ENCODE measurements at places on chromosomes 16 and 17.

- no peak for DNase-seq
These were observed 2.1 kb upstream of the MFAP4 start for GRCh38 chr17:19388791-19389785.

DNA sequence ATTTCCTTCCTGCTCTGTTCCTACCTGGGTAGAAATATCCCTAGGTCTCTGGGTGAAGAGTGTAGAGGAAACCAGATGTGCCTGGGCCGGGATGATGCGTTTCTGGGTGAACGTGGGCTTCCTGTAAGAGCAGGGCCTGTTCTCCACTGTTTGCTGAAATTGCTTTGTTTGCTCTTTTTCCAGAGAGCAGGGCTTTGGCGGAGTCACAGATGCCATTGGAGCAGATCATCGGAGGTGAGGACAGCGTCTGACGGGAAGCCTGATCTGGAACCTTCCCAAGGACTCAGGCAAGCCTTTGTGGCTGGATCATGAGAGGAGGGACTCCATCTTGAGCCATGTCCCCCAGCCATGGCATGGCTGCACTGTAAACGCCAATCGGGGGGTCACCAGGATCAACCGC is 15.4 kb downstream of the DHODH start:
- DNase-seq, result no peak

GRCh38 chr17:28842282-28843012 is at the start of gene FAM222B:
FAM222B (minus strand) TSS chr17:28842790; CDS start chr17:28766667, 76,123 bp downstream.
- DNase-seq, result peak; percentile 75

- no peak for DNase-seq
These were observed 19.5 kb upstream of the RNF43 start for GRCh38 chr17:58436805-58437239.

DNA sequence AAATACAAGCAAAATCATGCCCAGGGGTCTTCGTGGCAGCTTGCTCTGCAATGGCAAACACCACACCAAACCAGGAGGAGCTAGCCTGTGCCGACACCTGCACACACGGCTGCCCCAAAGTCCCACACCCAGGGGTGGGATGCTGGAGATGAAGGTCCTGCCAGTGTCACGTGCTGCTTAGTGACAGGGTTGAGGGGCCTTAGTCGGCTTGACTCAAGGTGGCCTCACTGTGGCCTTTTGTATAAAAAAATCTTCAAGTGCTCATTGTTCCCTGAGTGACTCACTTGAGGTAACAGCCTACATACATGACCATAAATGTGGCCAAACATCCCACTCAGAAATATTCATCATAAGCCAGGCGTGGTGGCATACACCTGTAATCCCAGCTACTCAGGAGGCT is 7.3 kb downstream of the TRIM65 start:
- DNase-seq, result no peak

GRCh38 chr17:82338858-82339633 is 5.5 kb upstream of the SECTM1 start:
- DNase-seq, result no peak

DNA sequence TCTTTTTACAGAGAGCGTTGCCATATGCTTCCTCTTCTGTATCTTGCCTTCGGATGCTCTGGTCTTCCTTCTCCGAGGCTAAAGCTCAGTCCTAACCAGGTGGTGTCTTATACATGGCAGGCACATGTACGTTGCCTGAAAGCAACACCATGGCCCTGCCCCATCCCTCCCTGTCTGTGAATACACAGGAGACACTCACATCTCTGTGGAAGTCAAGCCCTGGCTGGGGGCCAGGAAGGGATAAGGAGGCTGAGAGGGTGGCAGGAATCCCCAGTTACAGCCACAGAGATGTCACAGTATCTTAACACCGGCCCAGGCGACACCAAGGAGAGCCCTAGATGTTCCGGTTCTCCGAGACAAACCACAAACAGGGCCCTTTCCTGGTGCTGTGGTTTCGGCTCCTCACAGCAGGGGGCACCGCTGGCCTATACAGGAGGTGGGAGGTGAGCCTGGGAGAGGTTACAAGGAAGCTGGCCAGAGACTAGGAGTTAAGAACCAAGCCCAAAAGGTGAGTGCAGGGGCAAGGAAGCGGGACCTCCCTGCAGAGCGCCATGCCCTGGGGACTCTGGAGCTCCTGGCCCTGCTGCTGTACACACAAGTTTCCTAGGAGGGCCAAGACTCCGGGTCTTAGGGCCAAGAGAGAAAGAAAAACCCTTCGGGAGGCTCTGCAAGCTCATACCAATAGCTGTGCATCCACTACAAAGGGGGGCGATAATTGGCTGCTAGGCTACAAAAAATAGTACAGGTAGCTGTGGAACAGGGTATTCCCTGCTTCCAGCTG is 41.7 kb downstream of the SRL start:
- no peak for DNase-seq

GRCh38 chr17:27782791-27783206 is 17.5 kb downstream of the NOS2 start:
- no peak for DNase-seq

DNA sequence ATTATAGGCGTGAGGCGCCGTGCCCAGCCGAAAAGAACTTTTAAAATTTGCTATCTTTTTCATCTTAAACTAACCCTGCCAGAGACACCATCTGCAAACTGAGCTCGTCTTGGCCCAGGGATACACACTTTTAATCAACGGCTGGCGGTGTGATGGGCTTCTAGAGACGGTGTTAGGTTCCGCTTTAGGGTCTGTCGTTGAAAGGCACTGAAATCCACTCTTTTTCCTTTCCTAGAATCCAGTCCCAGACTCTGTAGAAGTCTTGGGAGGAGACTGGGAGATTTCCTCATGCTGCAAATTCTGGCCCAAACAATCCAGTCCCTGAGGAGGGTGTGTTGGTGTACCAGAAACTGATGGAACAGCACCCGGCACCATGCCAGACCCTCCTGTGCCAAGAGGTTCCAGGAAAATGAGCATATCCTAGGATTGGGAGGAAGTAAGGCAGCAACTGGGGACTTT is 52.0 kb upstream of the TEX2 start:
- DNase-seq, result no peak

- DNase-seq, result no peak
These were observed 11.9 kb downstream of the QRICH2 start for GRCh38 chr17:76296186-76296585.

DNA sequence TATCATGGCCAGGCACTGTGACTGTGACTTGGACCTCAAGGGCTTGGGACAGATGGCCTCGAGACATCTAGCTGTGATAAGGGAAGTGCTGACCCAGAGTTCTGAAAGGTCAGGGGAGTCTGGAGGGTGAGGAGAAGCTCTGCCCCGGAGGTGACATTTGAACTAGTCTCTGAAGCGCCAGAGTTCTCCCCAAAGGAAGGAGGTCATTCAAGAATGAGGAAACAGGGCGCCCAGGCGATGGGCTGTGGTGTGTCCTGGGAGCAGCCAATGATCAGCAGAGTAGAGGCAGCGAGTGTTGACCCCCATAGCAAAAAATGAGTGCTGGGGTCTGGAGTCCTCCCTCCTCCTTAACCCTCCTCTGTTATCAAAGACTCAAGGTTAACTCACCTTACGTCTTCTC is 4.9 kb downstream of the STARD3 start:
- DNase-seq, result no peak

DNA sequence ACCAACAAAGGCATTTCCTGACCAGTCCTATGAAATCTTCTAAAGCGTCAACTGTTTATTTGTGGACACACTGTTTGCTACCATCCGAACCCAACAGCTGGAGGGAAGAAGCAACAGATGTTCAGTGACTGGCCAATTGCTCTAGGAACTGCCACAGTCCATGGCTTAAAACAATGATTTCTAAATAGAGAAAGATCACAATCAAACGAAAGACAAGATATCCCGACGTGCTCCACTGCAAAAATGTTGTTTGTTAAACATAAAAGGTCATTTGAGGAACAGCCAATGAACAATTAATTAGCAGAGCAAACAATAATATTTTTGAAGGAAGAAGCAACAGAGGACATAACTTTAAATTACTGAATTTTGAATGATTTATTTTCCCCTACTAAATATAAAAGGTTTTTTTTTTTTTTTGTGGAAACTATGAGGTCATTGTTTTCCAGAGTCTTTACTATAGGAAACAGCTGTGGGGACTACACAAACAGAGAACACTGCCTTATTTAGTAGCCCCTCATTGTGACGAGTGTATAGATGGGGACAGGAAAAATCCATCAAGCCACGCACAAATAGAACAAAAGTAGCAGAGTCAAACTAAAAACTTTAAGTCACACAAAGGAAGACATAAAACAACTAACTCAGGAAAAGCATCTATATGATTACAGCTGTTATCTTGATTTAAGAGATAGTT is 17.2 kb downstream of the USP31 start:
- DNase-seq, result no peak

DNA sequence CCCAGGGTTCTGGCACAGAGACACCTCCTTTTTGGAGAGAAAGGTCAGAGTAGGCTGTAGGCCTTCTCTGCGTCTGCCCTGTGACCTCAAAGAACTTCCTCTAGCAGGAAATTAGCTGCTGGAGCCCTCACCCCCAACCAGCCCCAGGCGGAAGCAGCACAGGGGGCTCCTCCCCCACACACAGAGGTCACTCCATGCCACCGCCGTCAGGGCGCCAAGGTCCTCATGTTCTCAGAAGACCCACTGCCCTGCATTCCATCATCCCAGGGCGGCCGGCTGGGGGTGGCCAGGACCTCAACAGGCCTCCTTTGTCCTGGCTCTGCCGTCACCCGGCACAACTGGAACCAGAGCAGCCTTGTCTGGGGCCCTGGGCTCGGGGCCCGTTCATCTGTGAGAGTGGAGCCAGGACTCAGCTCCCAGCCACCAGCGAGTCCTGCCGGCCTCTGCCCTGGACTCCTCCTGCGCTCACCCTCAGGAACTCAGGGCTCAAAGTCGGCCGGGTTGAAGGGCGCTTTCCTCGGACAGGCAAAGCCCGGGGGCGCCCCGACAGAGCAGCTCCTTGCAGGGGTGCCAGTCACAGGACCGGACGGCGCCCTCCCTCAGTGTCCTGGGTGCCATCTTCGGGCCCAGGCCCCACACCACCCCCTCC is 1.2 kb downstream of the TMC6 start:
- peak; percentile 54 for DNase-seq

DNA sequence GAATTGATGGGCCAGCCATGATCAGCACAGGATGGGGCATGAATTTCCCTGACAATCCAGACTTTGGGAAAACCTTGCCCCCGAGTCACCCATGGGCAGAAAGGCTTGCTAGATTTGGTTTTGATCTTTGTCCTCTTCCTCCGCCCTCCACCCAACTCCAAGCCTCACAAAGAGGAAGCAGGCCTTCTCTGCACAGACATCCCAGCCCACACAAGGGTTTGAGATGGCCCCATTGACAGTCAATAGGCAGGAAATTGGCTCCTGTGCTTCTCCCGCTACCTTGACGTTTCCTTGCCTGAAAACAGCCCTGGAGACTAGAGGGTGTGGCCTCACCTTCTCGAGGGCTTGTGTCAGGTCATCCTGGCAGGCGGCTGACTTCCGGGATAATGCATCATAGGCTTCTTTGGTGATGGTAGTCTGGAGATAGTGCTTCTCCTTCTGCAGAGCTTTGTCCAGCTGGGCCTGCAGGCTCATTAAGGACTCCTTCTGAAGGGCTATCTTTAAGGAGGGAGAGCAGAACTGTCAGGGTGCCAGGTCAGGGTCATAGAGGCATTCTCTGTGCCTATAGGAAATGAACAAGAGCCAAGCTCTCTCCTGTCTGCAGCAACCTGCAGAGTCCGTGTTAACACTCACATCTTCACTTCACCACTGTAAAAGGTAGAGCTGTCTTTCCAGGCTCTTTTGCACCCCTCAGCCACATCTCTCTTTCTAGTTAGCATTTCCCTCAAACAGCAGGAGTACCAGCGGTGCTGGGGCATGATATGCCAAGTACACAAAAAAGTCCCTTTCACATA is 32.2 kb downstream of the DHX38 start:
- no peak for DNase-seq

- no peak for DNase-seq
These were observed 500 bp downstream of the MAF start for GRCh38 chr16:79599837-79600637.

GRCh38 chr16:4056161-4057105 is 59.8 kb downstream of the ADCY9 start:
- no peak for DNase-seq

DNA sequence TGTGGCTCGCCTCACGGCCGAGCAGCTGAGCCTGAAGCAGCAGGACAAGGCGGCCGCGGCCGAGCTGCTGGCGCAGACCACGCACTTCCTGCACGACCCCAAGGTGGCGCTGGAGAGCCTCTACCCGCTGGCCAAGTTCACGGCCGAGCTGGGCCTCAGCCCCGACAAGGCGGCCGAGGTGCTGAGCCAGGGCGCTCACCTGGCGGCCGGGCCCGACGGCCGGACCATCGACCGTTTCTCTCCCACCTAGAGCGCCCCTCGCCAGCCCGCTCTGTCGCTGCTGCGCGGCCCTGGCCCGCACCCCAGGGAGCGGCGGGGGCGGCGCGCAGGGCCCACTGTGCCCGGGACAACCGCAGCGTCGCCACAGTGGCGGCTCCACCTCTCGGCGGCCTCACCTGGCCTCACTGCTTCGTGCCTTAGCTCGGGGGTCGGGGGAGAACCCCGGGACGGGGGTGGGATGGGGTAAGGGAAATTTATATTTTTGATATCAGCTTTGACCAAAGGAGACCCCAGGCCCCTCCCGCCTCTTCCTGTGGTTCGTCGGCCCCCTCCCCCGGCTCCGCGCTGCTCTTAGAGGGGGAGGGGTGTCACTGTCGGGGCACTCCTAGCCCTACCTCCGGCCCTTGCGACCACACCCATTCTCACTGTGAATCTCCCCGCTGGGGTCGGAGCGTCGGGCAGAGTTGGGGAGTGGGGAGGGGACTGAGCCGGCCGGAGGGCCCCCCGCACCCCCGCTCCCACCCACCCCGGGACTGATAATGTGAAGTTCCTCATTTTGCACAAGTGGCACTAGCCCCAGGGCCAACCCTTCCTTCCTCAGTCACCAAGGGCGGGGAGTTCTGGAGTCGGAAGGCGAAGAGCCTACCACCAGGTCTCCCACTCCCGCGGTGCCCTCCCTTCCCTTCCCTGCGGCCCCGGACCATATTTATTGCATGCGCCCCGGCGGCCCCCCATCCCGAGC is 4.0 kb downstream of the HIC1 start:
- DNase-seq, result no peak

- DNase-seq, result no peak
These were observed 37.4 kb downstream of the STH start for GRCh38 chr17:46036491-46036890.

- DNase-seq, result peak; percentile 58
These were observed 7.3 kb downstream of the NT5C start for GRCh38 chr17:75124041-75124818.

DNA sequence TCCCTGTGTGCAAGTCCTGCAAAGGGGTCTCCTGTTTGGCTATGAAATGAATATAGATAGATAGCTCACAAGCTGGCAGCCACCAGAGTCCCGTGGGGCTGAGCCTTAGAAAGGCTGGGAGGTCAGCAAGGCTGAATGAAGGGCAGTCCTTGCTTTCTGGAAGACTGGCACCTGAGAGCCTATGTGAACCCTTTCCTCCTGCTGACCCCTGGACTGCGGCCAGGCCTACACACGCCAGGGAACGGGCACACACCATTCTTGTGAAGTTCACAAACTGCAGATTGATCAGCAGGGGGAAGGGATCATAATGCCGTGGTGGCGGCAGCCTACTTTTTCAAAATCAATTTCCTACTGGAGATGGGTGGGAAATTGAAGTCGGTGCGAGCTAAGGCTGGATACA is 985 bp upstream of the C17orf107 start:
- no peak for DNase-seq

- DNase-seq, result no peak
These were observed 131.8 kb downstream of the CDH11 start for GRCh38 chr16:64990101-64990500.

GRCh38 chr17:38733282-38733981 is 3.3 kb downstream of the CISD3 start:
- DNase-seq, result no peak

Measured in stimulated activated CD4-positive, alpha-beta T cell treated with anti-CD3 and anti-CD28 coated beads, Interleukin-15, amount 100 ng/mL, for 48 hours (primary cell).